Posterior vena cava (tissue), 2 donors: ENCODE measurements at places on chromosomes 7 and 10. TPM values are rescaled to one million over a fixed set of nuclear protein-coding genes. Genes with fewer than 3 reads are reported as not detected.

The HTRA1 gene
- total RNA-seq = 276 TPM

The EPHB6 gene
- 33.5 TPM for total RNA-seq

The AGAP5 gene
- 7.3 TPM for total RNA-seq

The BMPR1A gene
- total RNA-seq = 68.0 TPM

The MEST gene
- total RNA-seq = 6.0 TPM

The MYO1G gene
- 6.3 TPM for total RNA-seq

The CCM2 gene
- 36.9 TPM for total RNA-seq

The MRPL32 gene
- total RNA-seq = 42.6 TPM

GRCh38 chr10:124971276-124971675, 29.4 kb downstream of the ZRANB1 start:
- no peak for DNase-seq

DNA sequence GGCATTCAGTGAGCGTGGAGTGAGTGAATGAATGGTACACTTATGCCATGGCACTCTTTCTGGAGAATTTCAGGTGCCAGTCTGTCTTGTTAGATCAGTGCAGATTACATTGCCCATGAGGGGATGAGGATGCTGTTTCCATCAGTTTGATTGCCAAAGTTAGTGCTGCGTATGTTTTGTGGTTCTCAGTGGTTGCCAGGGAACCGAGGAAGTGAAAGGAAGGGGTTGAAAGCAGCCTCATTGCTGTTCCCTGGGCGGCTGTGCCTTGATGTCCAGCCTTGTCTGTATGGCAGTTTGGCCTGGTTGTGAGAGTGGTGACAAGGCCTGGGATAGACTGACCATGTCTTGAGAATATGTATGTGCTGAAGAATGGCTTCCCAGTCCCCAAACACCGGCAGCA, 30.2 kb downstream of the WBP1L start:
- peak; percentile 79 for DNase-seq

GRCh38 chr10:13877154-13877909, 290.6 kb downstream of the PRPF18 start:
- peak; percentile 91 for DNase-seq

- no peak for DNase-seq
Measured at GRCh38 chr7:33038639-33039038, 23.9 kb downstream of the NT5C3A start.

GRCh38 chr10:14821635-14822375, 16.0 kb downstream of the CDNF start:
- DNase-seq = no peak

DNA sequence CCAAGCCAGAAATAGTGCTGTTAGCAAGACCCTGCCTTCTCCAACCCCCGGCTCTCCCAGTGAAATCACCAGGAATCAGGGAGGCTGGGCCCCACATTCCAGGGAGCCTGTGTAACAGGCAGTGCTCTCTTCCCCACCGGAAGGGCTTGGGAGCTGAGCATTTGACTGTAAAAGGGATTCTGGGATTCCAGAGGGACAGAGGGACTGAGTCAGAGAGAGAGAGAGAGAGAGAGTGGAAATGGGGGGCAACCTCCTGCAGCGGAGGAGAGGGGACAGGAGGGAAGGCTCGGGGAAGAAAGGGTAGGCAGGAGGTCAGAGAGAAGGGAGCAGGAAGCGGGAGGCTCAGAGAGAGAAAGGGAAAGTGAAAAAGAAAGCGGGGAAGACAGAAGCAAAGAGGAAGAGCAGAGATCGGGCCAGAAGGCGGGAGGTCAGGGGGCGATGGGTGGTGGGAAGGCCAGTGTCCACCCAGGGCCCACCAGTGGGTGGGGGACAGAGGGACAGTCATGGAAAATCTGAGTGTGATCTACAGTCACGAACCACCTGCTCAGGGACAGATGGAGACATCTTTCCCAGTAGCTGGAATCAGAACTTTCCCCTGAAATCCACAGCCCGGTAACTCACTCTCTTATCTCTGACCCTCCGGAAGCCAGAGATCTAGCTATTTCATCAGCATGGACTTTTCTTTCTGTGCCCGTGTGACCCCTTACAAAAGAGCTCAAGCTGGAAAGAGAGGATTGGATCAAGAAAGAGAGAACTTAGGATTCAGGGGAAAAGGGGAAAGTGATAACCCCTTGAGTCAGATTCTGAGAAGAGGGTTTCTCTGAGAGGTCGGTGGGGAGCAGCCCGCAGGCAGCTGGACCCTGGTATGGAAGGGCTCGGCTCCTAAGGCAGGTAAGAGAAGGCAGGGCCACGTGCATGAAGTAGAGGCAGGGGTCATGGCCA, 4.6 kb upstream of the SERPINE1 start:
- DNase-seq = peak; percentile 96

DNA sequence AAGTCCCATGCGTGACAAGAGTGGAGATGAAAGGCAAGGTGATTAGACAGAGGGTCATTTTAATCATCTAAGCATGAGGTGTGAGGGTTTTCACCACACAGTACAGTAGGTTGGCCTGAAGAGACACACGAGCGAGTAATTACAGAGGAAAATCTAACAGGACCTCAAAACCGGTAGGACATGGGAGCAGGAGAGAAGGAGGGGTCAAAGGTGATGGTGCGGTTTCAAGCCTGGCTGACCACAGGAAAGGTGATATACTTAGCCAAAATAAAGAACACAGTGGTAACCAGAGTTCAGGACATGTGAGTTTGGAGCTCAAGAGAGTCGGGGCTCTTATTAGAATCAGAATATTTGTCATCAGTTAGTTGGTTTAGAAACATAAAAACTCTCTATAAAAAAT, 20.0 kb downstream of the GLI3 start:
- no peak for DNase-seq

- DNase-seq = no peak
Measured at GRCh38 chr10:38093816-38094157, 350 bp upstream of the ZNF37A start.

- peak; percentile 67 for DNase-seq
Measured at GRCh38 chr10:73802276-73802991, 9.0 kb downstream of the NDST2 start.

DNA sequence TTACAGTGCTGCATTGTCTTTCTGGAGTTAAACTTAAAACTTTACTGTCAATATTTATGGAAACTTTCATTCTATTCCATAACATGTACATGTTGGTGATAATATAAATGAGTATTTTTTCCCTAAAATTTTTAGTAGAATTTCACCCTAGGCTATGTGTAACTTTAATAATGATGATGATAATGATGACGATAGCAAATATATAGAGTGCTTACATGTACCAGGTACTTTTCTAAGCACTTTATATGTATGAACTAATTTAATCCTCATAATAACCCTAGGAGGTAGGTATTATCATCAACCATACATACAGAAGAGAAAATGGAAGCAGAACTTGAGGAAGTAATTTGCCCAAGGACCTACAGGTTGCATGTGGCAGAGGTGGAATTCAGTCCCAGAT, 85.6 kb downstream of the LRRTM3 start:
- DNase-seq = no peak
